ENCODE measurements at places on chromosomes 4 and X. TPM values are rescaled to one million over a fixed set of nuclear protein-coding genes. Genes with fewer than 3 reads are reported as not detected.
A peak's percentile ranks its signal among the peaks of the same experiment; 100 is the strongest.

DNA sequence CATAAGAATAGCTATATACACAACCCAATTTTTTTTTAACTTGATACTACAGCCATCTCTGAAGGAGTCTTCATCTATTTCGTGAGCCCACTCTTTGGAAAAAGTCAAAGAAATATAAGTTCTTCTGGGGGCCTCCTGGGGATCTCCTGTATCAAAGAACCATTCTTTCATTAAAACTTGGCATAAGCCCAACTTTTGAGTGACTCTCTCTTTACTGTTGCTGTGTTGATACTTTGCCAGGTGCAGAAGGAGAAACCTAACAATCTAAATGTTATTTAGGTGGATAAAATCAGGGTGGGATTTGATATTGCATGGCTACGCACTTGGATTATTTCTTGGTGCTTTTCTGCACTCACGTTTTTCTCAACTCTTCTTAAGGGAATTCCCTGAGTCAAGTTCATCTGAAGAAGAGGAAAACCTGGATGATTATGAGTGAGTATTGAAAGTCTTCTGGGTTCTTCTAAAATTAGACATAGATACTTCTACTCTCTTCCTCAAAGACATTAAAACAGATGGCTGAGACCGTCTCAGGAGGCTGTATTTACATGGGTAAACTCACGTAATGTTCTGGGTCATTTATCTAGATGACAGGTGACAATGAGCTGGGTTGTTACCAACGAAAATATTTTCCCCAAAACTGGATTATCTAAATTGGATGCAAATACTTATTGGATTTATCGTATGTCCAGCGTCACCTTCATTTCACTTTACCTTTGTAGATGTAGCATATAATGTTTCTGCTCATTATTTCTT is 25.2 kb downstream of the BMX start:
- DNase-seq = peak; percentile 4

GRCh38 chrX:29257521-29257920 is 670.3 kb downstream of the IL1RAPL1 start:
- DNase-seq = no peak

- DNase-seq = no peak
Measured at GRCh38 chrX:154482786-154483185, 3.6 kb downstream of the UBL4A start.

- DNase-seq = peak; percentile 12
Measured at GRCh38 chrX:40581336-40581920, 658 bp downstream of the ATP6AP2 start.

- no peak for DNase-seq
Measured at GRCh38 chr4:169689681-169690080, 68.1 kb downstream of the HPF1 start.

GRCh38 chrX:110410603-110411002 is 52.0 kb downstream of the RTL9 start:
- no peak for DNase-seq

GRCh38 chrX:25009407-25009806 is 6.4 kb downstream of the ARX start:
- no peak for DNase-seq

GRCh38 chrX:10990976-10991375 is 120.2 kb upstream of the HCCS start:
- DNase-seq = no peak

DNA sequence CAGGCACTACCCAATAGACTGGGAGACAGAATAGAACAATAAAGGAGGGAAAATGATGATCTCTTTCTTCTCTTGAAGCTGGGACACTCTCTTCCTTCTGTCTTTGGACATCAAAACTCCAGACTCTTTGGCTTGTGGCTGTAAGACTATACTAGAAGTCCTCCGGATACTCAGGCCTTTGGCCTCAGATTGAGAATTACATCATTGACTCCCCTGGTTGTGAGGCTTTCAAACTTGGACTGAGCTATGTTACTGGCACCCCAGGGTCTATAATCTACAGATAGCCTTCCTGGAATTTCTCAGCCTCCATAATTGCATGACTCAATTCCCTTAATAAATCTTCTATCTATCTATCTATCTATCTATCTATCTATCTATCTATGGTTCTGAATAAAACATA is 294.2 kb upstream of the CT83 start:
- no peak for DNase-seq

- no peak for DNase-seq
Measured at GRCh38 chr4:141132072-141132708, 1.1 kb downstream of the RNF150 start.

DNA sequence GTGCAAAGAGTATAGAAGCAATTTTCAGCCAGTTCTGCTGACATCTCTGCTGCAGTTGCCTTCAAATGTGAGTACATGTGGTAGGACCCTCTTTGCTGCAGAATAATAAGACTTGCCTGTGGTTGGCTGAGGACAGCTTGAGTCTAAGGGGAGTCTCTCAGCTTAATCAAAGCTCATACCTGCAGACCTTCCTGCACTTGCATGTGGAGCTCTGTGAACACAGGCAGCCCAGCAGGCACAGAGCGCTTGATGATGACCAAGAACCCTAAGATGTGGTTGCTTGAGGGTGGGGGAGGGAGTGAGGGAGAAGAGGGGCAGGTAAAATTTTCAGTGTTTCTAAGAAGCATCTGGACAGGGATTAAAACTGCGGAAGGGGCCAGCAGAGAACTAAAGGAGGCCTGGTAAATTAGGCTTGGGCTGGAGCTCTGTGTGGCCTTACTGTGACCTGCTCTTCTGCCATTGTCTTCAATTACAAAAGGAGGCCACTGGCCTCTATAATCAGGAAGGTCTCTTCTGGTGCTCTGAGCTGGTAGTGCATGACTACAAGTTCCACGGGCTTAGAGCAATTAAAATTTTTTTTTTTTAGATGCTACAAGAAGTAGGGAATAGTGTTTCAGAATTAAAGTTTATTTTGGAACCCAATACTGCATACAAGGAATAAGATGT is 59.9 kb upstream of the CHRNA9 start:
- no peak for DNase-seq

GRCh38 chrX:107743995-107744394 is 31.6 kb downstream of the TSC22D3 start:
- no peak for DNase-seq

DNA sequence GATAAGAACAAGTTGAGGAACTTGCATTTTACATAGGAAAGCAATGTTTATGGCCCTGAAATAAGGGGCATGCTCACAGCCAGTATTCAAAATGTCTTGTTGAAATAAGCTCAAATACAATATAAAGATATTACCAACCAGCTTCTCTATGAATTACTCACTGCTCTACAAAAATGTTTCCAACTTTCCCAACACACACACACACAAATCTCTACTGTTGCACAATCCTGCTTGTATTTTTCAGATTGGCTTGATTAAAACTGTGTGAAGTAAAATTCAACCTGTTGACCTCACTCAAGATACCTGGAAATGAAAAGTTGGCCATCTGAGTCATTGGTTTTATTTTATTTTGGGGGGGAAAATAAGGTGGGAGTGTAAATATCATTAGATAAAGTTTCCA is 128.6 kb downstream of the CHIC2 start:
- DNase-seq = no peak

- DNase-seq = no peak
Measured at GRCh38 chr4:156694413-156694812, 277.2 kb downstream of the PDGFC start.

DNA sequence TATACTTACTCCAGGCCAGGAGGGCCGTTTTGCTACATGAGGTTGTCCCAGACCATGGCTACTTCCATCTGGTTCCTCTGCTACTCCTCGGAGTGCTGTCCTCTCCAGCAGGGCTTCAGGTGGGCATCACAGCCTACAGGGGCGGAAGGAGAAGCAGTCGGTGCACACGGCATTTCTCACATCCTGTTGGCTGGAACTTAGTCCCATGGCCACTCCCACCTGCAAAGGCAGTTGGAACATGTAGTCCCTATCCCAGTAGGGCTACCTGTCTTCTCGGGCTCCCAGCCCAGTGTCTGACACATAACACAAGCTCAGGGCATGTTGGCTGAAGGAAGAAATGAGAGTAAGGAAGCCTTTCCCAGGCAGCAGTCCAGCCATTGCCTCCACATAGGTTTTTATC is 7.7 kb upstream of the STK32B start:
- no peak for DNase-seq

DNA sequence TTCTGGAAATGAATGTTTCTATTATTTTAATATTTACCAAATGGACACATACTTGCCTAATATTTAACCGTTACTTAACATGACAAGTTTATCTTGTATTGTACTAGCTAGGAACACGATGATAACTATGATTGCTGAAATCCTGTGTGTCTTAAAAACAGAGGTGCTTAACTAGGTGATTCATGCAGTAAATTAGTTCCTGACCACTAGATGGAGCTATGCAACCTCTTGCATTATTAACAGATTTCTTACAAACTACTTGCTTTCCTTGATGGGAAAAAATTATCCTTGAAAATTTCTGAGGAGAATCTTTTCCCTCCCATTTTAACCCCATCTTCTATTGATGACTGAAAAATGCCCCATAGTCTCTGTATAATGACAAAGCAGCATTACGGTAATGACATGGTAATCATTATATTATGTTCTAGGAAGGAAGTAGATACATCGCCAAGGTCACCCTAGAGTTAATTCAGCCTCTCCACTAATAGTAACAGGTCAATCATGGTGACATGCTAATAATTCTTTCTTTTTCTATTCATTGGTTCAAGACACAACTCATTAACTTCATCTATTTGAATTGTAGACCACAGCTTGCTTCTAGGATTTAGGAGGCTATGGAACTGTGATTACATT is 844.2 kb downstream of the RAPGEF2 start:
- peak; percentile 39 for DNase-seq

GRCh38 chr4:77699731-77700210 is 94.2 kb downstream of the CXCL13 start:
- peak; percentile 90 for DNase-seq

DNA sequence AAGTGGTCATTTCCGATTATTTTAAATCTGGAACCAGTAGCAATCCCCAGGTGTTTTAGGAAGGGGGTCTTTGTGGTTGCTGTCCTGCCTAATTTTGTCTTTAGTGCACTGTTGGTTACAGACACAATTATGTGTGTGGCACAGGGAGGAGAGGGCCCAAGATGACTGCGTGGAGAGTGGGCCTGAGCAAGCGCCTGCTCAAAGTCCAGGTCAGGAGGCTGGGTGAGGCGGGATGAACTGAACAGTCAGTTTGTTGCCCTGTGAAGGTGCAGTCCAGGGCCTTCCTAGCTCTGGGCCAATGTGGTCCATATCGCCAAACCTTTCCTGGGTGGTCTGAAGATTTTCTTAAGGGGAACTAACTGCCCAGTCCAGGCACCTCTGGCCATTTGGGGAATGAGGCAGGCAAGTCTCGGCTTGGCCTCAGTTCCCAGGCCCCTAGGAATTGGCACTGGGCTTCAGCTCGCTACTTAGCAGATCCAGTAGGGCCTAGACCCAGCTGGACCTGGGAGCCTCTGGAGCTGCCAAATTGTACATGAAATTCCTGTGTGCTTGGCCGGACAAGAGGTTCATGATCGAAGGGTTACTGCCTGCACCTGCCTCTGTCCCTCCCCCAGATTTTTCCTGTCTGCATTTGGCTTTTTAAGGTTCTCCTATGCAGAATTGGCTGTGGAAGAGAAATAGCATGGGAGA is 47.6 kb downstream of the ANAPC4 start:
- no peak for DNase-seq

GRCh38 chrX:46953137-46953527 is 40.9 kb downstream of the JADE3 start:
- no peak for DNase-seq

- DNase-seq = peak; percentile 54
Measured at GRCh38 chr4:37452952-37453280, 208.4 kb downstream of the NWD2 start.

- DNase-seq = no peak
Measured at GRCh38 chr4:112277705-112278448, 7.8 kb downstream of the TIFA start.

- peak; percentile 65 for DNase-seq
Measured at GRCh38 chr4:24912252-24913118, at the start of gene CCDC149. Gene CCDC149 (minus strand): TSS chr4:24913042. CDS start chr4:24912864, 178 bp downstream.

DNA sequence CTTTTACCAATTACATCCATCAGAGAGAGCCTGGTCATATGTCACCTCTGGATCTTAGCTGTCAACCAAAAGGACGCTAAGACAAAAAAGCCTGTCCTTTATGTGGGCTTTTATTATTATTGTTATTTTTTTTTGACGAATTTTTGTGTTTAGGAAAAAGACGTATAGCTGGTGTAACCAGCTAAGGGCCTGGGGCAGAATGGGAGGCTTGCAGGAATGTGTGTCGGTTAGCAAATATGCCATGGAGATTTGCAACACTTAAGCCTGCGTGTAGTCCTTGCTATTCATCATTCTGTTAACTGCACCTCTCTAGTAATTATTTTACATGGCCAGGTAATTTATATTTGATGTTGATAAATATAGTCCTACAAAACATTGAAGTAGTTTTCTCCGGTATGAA is 93.5 kb downstream of the TACR3 start:
- DNase-seq = no peak

Gene SH2D1A
- total RNA-seq = not detected

Gene SRPX
- 381 TPM for total RNA-seq

Gene GPRASP2
- 6.6 TPM for total RNA-seq

Gene PPP3CA
- 45.4 TPM for total RNA-seq

Gene GUCY1A1
- total RNA-seq = not detected

Gene FMR1NB
- total RNA-seq = not detected

Gene PABPC1L2A
- not detected for total RNA-seq

Gene PCYT1B
- total RNA-seq = 0.84 TPM

Gene MCF2
- not detected for total RNA-seq

Gene GATA1
- total RNA-seq = not detected

Gene KLHL8
- 5.9 TPM for total RNA-seq
